Caki2 (cell line): ENCODE measurements at places on chromosomes 2 and 18. TPM values are rescaled to one million over a fixed set of nuclear protein-coding genes. Genes with fewer than 3 reads are reported as not detected.

- DNase-seq, result no peak
These were observed 11.0 kb upstream of the SEMA4C start for GRCh38 chr2:96880891-96881273.

The ABCB6 gene
- total RNA-seq, result 80.0 and 81.7 TPM in 2 replicates

The NCKAP1 gene
- total RNA-seq, result 72.8 and 88.9 TPM in 2 replicates

- DNase-seq, result no peak
These were observed 18.3 kb downstream of the FASTKD2 start for GRCh38 chr2:206783718-206784117.

DNA sequence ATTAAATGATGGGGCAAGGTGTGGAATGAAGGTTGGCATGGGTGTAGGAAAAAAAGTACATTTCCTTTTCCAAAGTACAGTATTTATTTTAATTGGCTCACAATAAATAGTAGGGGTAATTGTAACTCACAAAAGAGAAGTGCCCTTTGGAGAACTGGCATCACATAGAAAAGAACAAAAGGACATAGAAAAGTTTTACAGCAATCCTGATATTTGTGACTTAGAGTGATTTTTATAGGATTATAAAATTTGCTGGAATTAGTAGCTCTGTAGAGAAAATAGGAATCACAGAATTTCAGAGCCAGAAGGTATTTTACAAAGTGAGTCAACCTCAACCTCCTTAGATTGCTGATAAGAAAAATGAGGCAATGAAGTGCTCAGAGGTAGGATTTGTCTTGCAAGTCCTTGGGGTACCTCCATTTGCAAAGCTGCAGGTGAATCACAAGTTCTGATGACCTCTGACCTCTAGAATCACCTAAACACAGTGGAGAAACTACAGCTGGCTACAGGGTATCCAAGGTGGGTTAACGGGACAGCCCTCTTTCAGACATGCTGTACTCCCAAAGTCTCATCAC, 133.6 kb downstream of the SOCS6 start:
- no peak for DNase-seq

DNA sequence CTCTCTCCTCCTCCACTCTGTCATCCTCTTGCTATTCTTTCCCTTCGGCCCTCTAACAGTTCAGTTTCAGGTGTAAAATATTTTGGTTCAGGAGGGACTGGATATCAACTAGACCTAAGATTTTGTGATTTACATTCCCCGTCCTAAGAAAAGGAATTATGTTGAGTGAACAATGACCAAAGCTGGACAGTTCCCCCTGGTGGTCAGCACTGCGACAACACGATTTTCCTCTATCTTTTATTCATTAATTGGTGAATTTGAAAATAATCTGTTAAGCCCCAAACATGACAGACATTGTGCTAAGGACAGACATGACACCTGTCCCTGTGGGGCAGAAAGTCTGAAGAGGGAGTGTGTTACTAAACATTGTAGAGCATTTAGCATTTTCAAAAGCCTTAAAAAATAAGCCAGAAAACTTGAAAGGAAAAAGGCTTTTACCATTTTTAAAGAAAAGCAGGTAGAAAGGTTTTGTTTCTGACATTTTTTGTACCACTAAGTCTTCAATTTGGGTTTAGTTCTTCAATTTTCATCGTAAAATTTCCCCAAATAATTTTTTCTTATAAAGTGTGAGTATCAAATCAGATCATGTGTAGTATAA, 28.4 kb upstream of the GTF2A1L start:
- peak; percentile 19 for DNase-seq

The CRYGC gene
- not detected in 2 replicates for total RNA-seq

DNA sequence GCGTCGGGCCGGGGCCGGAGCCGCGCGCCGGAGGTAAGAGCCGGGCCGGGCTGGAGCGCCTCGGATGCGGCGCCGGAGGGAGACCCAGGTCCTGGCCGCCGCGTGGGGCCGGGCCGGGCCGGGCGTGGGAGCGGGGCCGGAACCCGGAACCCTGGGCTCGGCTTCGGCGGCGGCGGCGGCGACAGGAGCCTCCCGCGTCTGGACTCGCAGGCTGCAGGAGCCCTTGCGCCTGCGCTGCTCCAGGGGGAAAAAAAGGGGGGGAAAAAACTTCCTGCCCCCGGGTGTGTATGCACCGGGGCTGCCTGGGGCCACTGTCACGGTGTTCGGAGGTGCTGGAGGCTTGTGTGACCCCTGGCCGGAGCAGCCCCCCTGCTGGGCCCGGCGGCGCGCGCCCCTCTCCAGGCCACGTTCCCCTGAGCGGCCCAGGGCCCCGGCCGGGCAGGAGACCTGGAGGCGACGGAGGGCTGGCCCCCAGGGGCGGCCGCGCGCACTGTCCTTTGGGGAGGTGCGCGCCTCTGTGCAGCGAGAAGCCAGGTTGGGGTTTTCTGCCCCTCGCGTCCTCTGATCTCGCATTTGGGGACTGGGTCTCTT, 864 bp downstream of the KLHL29 start:
- DNase-seq, result peak; percentile 43

DNA sequence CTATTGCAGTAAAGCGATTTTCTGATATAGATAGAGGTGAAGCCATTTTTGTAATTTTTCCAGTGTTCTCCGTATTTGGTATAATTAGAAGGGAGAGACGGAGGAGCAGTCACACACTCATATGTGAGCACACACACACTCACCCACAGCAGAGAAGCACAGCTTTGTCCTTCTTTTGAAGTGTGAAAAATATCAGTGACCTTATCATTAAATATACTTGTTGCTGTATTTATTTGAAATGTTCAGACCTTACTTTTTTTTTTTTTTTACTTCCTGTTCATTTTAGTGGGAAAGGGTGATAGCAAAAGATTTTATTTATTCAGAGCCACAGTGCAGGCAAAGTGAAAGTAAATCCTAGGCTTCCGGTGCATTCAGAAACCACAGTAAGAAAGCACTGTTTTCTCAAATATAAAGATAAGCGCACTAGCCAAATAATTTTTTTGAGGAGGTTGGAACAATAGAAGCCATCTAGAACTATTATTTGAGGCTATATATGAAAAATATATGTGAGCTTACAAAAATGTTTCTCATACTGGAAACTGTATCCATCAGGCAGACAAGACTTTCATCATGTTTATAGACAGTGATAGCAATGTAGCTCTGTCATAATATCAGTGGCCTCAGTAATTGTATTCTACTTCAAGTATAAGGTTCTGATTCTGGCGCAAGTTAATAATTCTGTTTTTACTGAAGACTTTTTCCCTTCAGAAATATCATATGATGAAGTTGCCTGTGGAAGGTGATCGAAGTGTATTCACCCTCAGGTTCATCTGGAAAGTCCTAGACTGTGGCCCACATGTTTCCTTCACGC, 37.2 kb downstream of the TSHZ1 start:
- DNase-seq, result no peak

GRCh38 chr2:70003093-70003830, 41.8 kb upstream of the ASPRV1 start:
- no peak for DNase-seq

The SLC30A3 gene
- total RNA-seq, result not detected in 2 replicates

GRCh38 chr2:17317439-17317976, 200.7 kb downstream of the RAD51AP2 start:
- no peak for DNase-seq

The UGT1A3 gene
- 0.78 TPM in 1 of 2 replicates, not detected in the other for total RNA-seq

GRCh38 chr2:37653805-37654378, 17.6 kb downstream of the CDC42EP3 start:
- no peak for DNase-seq

DNA sequence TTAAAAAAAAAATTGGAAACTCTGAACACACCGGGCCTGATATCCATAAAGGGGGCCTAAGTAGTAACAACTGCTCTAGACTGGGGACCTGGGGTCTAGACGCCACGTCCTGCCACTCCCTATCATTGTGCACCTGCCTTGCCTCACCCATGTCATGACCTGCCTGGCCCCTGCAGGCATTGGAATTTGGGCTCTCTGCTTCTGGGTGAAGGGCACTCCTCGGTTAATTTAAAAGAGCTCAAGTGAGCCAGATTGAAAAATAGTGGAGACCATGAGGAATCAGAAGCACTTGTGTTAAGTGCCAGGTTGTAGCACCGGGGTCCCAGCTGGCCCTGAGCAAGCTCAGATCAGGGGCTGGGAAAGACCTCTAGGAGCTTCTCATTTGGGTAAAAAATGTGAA, 48.1 kb downstream of the SLC4A1AP start:
- DNase-seq, result no peak

DNA sequence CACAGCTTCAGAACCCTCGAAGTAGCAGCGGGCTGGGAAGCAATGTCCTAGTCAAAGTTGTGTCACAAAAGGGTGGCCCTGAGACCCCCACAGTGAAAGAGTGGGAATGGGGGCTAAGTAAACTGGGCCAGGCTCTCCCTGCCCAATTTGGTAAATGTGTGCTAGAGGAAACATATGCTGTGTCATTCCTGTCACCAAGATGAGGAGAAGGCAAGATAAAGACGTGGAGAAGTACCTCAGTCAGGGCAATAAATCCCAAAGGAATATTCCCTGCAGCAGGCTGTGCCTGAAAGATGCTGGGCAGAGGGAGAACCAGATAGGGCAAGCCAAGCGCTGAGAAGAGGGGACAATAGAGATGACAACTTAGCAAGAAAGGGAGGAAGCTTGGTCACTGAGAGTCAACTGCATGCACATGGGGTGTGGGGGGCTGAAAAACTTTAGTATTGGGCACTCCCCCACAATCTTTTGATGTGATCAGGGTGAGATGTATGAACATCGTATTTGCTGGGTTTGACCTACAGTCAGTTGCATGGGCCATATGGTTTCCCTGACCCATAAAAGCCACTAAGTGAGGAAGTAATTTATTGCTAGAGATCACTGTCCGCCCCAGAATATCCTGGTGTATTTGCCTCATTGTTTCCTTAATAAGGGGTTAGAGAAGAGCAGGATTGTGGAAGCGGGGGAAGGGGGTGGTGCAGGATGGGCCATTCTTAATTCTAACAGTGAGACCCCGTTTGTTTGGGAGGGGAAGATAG, 49.9 kb upstream of the CXCR4 start:
- no peak for DNase-seq

The MYCN gene
- total RNA-seq, result not detected in 2 replicates

The MYOM1 gene
- total RNA-seq, result 0.17 and 0.20 TPM in 2 replicates

DNA sequence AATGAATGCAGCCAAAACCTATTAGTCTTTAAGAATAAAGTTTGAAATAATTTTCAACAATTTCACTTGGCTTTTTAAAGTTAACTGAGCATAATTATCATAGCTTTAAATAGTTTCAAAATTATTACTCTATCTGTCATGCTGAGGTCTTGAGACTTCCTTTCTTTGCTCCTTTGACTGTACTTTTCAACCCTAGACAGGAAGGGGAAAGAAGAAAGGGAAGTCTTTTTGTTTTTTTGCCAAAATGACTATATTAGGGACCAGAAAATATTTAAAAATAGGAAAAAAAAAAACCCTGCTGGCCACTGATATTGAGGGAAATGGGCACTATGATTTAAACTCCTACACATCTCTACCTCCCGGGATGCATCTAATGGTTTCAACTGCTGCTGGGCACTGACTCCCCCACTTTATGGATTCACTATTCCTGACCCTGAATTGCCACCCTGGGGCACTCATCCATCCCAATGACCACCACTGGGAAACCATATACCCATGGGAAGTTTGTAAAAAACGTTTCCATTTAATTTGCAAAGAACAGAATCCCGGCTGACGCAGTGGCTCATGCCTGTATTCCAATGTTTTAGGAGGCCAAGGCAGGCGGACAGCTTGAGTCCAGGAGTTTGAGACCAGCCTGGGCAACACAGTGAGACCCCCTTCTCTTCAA, 50.5 kb downstream of the GAREM1 start:
- no peak for DNase-seq

DNA sequence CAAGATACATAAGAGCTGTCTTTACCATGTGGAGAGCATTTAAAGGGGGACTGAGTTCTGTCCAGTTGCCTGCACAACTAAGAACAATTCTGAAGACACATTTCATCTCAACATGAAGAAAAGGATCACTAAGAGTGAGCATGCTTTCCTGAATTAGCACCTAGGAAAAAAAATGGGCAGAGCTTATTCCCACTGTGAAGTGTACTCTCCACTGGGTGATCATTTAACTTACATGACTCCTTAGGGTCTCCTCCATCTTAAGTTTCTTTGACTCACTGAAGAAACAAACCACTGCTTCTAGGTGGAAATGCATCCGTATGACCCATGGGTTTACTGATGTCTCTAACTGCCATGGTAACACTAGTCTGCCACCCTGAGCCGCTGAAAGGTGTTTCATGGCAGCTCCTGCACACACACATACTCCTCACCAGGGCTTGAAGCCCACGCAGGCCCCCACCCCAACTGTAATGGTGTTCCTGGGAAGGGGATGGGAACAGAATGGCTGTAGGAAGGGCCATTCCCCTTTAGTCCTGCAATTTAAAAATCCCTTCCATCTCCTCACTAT, 27.1 kb downstream of the HDLBP start:
- DNase-seq, result no peak

- no peak for DNase-seq
These were observed 245.7 kb upstream of the RND3 start for GRCh38 chr2:150733051-150733618.

DNA sequence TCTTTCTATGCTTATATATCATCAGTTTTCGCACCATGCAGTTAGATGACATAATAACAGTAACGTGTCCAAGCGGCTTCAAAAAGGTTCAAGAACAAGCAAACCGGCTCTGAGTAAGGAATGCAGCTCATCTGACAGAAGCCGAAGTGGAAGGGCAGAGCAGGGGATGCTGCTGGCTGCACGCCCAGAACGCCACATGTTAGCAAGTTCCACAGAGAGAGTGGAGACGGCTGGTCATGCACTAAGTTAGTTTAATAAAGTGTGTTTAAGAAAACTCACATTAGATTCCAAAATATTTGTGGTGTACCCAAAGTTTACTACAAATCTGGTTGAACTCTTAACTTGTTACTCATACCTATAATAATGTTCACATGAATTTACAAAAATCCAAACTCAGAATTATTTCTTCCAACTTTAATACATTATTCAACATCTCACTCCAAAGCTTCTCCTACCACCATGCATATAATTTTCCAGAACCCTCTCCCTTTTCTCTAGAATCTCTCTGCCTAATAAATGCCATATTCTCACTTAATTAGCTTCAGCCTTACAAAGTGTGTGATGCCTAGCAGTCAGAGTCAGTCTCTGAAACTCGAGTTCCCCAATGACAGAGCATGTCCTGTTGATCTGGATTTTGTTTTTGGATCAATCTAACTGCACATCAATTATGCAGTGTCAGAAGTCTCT, 170.0 kb downstream of the DNAH7 start:
- no peak for DNase-seq

The CAPN14 gene
- 0.57 and 1.6 TPM in 2 replicates for total RNA-seq

The TMEM185B gene
- total RNA-seq, result 36.1 and 38.3 TPM in 2 replicates

The IHH gene
- total RNA-seq, result not detected in 2 replicates
